ENCODE measurements at places on chromosomes 12 and 14.

DNA sequence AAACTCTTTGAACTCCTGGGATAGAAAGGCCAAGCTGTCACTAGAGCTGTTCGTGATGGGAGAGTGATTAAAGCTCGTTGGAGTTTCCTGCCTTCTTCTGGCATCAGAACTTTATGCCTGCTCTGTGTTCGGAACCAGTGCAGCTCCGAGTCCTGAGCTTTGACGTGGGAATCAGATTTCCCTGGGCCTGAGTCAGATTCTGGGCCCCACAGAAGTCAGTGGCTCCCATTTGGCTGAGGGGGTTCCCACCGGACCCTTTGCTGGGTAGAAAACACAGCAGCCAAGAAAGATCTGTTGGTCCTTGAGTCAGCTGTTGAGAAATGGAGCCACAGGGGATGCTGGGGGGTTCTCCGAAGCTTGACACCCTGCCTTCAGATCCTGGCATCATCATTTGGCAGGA, 238.0 kb downstream of the CHST11 start:
- no peak for DNase-seq

GRCh38 chr14:57574617-57575288, 81.1 kb upstream of the CCDC198 start:
- DNase-seq, result no peak

- no peak for DNase-seq
These were observed 127.2 kb upstream of the ATF7IP start for GRCh38 chr12:14238221-14238792.

- DNase-seq, result no peak
These were observed 3.3 kb downstream of the PPP1R3E start for GRCh38 chr14:23299211-23299957.

DNA sequence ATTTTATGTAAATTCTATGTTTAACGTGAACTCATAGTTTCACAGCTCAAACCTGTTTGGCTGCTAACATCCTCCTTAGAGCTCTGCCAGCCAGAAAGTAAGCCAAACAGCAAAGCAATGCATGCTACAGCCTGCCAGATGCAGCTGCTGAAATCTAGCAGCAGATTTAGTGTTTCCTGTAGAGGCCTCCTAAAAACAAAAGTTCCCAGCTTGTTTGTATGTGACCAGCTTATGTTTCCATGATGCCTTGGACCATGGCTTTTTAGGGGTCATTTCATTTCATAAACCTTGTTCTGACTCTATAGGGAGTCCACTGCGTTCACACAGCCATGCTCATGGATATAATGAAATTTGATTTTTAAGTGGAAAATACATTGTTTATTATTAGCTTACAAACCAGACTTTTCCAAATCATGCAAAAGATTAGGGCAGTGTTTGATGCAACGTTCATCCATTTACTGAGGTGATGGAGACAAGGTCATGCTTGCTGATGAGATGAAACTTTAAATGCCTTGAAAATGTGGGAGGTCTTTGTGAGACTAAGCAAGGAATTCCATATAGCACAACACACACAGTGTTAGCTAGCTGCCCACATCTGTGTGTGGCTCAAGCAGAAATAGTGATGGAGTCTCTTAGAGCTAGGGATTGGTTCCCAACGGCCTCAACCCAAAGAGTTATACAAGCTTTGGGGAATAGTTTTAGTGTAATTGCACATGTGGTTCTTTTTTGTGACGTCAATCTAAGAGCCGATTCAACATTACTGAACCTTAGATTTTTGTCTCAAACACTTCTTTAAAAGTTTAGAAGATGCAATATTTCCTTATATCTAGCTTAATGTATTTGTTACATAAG, 157.5 kb upstream of the LRIG3 start:
- no peak for DNase-seq

DNA sequence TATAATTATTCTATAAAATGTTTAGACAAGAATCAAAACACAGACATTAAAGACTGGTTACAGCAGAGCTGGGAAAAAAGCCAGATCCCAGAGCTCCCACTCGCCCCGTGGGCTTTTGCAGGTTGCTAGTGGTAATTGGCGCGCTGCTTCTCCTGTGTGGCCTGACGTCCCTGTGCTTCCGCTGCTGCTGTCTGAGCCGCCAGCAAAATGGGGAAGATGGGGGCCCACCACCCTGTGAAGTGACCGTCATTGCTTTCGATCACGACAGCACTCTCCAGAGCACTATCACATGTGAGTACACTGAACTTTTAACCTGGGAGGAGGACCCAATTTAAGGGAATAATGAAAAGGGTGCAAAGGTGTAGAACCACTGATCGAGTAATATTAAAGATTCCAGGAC, 7.5 kb downstream of the TMEM52B start:
- no peak for DNase-seq

GRCh38 chr12:51890511-51891171, 2.7 kb downstream of the ANKRD33 start:
- no peak for DNase-seq

DNA sequence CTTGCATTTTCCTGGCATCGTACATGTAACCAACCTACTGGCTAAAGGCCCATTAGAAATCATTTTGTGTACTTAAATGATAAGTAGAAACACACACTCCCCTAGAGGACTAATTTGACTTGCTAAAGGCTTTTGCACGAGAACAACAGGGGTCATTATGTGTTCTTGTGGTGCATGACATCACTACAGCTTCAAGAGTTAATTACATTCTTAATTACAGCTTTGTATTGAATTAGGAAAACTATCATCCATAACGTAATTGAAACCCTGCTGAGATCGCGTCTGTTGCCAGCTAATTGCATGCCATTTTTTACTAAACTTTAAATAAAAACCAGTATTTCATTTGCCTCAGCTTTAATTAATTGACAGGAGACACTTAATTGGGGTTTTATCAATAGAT, 51.4 kb downstream of the TMEM132C start:
- no peak for DNase-seq

DNA sequence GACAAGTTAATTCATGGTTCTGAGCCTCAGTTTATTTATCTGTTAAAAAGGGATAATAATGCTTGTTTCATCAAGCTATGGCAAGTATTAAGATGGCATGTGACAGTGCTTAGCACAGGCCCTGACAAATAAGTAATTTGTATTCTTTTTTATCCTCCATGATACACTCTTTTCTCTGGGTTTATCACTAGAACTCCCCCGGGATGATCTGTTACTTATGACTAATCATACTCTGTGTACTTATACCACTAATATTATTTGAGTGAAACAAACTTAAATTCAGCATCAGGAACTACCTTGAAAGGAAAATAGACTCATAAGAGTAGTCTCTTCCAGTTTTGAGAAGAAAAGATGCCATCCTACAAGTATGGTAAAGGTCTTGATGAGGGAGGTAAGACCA, 283.8 kb downstream of the PAWR start:
- no peak for DNase-seq

GRCh38 chr14:30572771-30573170, 13.8 kb downstream of the G2E3 start:
- DNase-seq, result no peak

DNA sequence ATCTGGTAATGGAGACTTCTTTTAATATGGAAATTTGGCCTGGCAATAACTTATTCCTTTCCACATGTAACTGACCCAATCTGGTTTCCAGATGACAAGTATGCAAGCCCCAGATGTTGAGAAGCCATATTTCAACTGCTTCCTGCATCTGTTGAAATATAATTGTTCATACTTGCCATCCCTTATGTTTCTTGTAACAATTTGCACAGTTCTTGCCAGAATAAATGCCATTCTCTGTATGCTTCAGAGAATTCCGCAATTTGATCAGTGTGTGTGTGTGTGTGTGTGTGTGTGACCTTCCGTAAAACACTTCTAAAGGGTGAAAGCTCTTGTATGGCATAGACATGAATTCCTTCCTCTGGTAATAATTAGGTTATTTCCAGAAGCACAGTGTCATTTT, 1.8 kb upstream of the CLEC2A start:
- no peak for DNase-seq

DNA sequence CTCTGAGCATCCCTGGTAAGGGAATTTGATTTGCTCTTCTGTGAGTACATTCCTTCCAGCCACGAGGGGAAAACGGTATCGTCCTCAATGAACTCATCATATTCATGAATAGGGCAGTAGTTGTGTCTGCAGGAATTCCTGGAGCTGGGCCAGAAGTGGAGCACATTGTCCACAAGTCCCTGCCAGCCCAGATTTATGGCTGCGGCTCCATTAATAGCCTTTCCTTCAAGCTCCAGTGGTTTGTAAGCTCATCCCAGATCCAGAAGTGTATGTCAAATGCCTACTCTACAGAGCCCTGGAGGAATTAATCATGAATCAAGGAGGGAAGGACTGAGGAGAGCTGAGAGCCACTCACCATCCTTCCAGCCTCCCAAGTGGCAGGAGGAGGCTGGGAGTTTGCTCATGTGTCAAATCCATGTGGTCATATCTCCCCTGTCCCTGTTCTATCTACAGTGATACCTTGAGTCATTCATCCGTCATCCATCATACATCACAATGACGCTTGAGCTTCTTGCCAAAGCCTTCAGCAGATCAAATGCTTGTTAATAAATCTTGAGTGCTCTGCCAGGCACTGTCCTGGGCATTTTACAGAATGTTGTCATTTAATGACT, 65.5 kb downstream of the SVOP start:
- no peak for DNase-seq

- no peak for DNase-seq
These were observed 64.9 kb upstream of the PCED1B start for GRCh38 chr12:47014474-47014873.

- DNase-seq, result no peak
These were observed 34.1 kb upstream of the NEDD1 start for GRCh38 chr12:96872961-96873360.

- no peak for DNase-seq
These were observed 417.2 kb upstream of the SYT1 start for GRCh38 chr12:78447373-78447772.

- no peak for DNase-seq
These were observed 940.2 kb downstream of the GALC start for GRCh38 chr14:87052646-87053225.

DNA sequence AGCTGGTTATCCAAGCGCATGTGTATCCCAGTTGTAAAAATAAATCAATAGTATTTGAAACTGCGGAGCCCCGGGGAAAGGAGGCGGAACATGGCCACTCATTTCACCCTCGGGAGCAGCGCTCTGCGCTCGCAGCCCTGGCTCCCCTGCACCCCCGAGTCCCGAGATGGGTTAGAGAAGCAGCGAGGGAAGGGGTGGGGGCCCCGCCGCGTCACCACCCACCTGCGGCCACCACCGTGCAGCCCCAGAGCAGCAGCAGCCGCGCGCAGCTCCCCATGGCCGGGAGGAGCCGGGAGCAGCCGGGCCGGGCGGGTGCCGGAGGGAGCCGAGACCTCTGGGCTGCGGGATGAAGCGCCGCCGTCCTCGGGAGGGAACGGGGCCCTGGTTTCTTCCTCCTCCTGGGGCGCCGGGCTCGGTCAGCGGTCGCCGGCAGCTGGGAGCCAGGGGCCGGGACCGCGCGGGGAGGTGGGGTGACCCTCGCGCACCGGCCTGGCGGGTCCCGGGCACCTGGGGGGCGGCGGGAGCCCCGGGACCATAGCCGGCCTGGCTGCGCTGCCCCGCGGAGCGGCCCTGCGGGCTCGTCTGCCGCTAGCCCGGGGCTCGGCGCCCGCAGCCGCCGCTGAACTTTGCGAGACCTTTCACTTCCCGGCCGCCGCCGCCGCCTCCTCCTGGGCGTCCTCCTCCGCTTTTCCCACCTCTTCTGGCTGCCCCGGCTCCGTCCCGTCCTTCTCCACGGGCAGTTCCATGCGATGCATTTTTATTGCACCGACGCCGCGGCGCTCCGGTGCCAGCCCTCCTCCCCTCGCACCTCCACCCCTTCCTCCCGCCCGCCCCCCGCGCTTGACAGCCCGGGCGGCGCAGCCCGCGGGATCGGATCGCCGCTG, at the start of gene NTN4:
Gene NTN4, minus strand, starts transcription at position 732 of the 884 bp plus-strand sequence. Its CDS starts 455 bp downstream, at position 277.
- no peak for DNase-seq

DNA sequence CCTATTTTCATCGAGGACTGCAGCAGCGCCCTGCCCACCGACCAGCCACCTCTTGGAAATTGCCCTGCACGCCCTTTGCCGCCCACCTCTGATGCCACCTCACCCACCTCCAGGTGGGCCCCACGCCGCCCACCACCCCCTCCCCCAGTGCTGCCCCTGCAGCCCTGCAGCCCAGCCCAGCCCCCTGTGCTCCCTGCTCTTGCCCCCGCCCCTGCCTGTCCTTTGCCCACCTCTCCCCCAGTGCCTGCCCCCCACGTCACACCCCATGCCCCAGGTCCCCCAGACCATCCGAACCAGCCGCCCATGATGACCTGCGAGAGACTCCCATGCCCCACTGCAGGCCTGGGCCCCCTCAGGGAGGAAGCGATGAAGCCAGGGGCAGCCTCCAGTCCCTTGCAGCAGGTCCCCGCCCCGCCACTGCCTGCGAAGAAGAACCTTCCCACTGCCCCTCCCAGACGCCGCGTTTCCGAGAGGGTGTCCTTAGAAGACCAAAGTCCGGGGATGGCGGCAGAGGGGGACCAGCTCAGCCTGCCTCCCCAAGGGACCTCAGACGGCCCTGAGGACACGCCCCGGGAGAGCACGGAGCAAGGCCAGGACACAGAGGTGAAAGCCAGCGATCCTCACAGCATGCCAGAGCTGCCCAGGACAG, 96.5 kb downstream of the LGMN start:
- DNase-seq, result no peak

All from stimulated activated CD4-positive, alpha-beta T cell treated with anti-CD3 and anti-CD28 coated beads, Interleukin-1b, Interleukin-23, amount 100 ng/mL, for 24 hours (primary cell).